ENCODE measurements at places on chromosomes 2 and 18.
A peak's percentile ranks its signal among the peaks of the same experiment; 100 is the strongest.

GRCh38 chr2:175168564-175168945 lies 552 bp upstream of the ATF2 start:
- DNase-seq = no peak

- no peak for DNase-seq
These were observed 223.6 kb downstream of the CDH20 start for GRCh38 chr18:61556862-61557261.

DNA sequence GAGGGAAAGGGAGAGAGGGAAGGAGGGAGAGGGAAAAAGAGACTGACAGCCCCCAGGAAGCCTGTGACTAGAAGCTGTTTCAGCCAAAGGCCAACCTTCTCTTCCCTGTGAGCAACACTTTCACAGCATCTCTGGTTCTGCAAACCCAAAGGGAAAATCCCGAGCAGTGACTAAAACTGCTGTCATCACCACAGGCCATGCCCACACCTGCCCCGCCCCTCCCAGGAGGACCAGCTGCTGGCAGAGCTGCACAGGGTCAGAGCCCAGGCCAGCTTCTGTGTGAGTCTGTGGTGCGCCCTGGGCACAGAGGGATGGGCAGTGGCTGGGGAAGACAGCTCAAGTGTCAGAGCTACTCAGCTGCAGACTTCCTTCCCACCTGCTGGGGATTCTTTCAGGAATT lies 64.9 kb upstream of the OTOS start:
- peak; percentile 59 for DNase-seq

GRCh38 chr2:1769703-1770422 lies 25.5 kb upstream of the PXDN start:
- no peak for DNase-seq

DNA sequence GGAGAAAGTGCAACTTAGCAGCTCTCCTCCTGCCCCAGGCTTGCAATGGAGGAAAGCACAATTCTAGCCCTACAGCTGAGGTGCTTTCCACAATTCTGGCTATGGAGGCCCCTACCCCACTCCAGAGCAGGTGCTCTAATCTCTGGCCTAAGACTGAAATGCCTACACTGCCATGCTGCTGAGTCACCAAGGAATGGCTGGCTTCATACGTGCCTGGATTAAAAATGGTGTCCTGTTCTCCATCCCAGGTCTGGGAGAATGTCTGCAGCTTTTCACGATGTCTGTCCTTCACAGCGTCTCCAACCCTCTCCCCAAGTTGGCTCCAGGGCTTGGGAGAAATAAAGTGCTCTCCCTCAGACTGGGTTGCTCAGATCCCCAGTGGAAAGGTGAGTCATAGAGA lies 48.5 kb downstream of the MBOAT2 start:
- no peak for DNase-seq

- no peak for DNase-seq
These were observed 471.0 kb upstream of the HNMT start for GRCh38 chr2:137493261-137493660.
